Muscle of arm (tissue), 14 donors: ENCODE measurements at places on chromosomes 6 and 20.

- DNase-seq: peak; percentile 30
Observed at GRCh38 chr20:46230801-46231282, 77.5 kb downstream of the CDH22 start.

GRCh38 chr20:59019217-59019616 lies at the start of gene TUBB1:
TSS of gene TUBB1 (plus strand) at chr20:59019429. CDS start at chr20:59019523, 94 bp downstream.
- no peak for DNase-seq

GRCh38 chr6:15996030-15996429 lies 132.9 kb upstream of the MYLIP start:
- no peak for DNase-seq

GRCh38 chr6:125655511-125655910 lies 93.9 kb upstream of the HEY2 start:
- DNase-seq: no peak

DNA sequence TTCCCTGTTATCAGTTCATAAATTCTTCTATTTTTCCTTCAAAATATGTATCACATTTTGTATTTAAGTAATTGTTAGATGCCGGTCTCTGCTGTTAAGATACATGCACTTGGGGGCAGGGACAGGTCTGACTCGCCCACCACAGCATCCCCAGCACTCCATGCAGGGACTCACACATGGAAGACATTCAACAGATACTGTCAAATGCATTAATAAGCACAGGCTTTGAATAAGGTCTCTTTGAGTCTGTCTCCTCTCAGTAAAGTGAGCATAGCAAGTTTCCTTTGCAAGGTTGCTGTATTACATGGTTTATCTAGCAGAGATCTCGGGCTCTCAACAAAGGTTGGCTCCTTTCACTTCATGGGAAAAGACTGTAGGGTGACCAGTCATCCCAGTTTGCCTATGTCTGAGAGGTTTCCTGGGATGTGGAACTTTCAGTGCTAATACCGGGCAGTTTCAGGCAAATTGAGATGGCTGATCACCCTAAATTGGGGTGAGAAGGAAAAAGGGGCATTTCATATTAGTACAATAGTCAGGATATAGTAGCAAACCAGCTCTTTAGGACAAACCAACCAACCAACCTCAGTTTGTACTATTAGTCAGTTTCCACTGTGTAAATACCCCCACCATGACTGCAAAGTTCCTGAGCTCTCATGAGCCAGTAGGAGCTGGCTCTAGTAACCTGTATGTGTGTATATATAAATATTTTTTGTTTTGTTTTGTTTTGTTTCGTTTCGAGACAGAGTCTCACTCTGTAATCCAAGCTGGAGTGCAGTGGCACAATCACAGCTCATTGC lies 15.0 kb downstream of the JPH2 start:
- DNase-seq: no peak

DNA sequence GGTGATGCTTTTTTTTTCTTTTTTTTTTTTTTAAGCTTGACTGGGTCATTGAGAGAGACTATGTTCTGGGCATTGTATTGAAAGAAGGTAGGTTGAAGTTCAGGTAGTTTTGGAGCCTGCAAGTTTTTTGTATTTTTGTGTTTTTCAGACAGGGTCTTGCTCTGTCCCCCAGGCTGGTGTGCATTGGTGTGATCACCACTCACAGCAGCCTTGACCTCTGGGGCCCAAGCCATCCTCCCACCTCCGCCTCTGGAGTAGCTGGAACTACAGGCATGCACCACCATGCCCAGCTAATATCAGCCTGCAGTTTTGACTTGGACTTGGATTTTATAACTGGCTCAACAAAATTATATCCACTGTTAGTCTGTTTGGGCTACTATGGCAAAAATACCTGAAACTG lies 31.7 kb upstream of the TFAP2A start:
- no peak for DNase-seq
